Right kidney (tissue), 9 donors: ENCODE measurements at places on chromosomes 1 and 21.

DNA sequence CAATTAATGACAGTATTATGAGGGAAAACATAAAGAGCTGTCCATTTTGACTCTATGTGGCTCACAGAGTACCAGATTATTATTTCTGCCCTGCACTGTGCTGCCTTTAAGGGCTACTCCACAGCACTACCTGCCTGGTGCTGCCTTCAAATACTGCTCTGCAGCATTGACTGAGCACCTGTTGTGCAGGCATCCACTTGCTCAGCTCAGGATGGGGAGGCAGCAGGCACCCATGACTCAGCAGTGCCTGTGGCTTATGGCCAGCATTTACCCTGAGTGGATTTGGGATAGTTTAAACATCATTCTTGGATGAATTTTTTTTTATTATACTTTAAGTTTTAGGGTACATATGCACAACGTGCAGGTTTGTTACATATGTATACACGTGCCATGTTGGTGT lies 953 bp upstream of the KPRP start:
- DNase-seq, result no peak

GRCh38 chr1:109083923-109084322 lies 6.6 kb upstream of the TMEM167B start:
- DNase-seq, result no peak

- no peak for DNase-seq
These were observed 54.0 kb upstream of the CNN3 start for GRCh38 chr1:94980582-94981574.

DNA sequence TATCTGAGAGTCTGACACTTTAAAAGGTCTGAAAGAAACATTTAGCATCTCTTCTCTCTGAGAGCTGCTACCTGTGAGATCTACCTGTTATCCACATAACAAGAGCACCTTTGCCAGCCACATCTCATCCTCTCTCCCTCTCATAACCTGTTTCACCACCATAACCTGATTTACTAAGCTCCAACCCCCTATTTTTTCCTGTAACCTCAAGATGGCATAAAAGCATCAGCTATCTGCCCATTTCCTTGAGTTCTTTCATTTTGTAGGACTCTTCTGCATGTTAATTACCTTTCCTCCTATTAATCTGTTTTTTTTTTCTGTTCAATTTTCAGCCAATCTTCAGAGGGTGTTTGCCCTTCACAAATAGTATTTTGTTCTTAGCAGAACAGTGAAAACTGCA lies 136.5 kb upstream of the KCNK1 start:
- no peak for DNase-seq

- no peak for DNase-seq
These were observed 23.5 kb downstream of the SOD1 start for GRCh38 chr21:31683029-31683428.

DNA sequence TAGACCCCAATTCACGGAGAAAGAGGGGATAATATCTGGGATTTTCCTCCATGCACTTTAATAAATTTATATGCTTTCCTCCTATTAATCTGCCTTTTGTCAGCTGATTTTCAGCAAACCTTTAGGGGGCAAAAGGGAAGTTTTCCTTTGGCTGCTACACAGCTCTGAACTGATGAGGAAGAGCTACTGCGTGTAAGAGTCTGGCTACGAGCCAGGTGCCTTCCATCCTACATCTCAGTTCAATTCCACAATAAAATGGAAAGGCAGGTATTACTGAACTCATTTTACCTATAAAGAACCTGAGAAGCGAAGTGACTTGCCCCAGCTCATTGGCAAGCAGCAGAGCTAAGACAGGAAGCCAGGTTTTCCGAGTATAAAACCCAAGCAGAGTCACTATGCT lies 28.3 kb upstream of the ZNF326 start:
- no peak for DNase-seq

GRCh38 chr1:28437924-28438699 lies 67.7 kb upstream of the RCC1 start:
- DNase-seq, result peak; percentile 36
